ENCODE measurements at places on chromosomes 4 and X.

GRCh38 chr4:174929346-174929745 lies 11.2 kb downstream of the ADAM29 start:
- DNase-seq, result no peak

DNA sequence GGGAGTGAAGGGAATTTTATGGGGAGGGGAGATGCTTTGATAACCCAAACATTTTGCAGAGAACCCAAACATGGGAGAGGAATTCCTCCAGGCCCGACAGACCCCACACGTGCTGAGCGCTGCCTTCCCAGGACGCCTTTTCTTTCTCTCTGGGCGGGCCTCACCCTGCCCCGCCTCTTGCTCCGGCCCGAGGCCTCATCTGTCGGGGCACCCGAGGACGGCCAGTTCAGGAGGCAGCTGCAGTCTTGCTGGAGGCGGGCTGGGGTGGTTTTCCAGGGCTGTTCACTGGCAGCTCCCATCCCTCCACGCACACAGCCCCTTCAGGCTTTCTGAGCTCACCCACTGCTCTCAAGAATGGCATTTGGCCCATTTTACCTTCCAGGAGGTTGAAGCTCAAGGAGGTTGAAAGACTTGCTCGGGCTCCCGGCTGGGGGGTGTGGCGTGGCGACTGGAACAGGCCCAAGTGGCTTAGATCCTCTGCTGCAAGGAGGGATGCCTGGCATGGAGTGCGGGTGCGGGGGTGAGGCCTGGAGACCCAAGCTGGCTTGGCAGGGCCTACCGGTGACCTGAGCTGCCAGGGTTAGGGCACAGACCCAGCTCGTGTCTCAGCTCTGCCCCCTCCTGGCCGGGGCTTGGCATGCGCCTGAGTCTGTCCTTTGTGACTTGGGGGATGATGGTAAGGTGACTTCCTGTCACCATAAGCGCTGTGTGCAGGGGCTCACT lies 99.2 kb downstream of the PSAPL1 start:
- DNase-seq, result no peak

DNA sequence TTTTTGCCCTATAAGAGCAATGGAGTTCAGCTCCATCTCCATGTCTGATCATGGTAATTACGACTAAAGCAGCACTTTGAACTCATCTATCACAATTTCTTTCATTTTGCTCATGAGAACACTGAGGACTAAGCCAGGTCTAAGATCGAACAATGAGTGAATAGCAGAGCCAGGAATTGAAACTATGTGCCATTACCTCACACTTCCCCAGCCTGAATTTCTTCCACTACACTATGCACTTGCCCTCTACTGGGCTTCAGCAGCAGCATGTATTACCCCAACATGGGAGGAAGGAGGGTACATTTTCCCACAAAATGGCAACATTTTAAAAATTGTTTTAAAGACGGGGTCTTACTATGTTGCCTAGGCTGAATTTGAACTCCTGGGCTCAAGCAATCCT lies 274.7 kb upstream of the FGF13 start:
- DNase-seq, result no peak

DNA sequence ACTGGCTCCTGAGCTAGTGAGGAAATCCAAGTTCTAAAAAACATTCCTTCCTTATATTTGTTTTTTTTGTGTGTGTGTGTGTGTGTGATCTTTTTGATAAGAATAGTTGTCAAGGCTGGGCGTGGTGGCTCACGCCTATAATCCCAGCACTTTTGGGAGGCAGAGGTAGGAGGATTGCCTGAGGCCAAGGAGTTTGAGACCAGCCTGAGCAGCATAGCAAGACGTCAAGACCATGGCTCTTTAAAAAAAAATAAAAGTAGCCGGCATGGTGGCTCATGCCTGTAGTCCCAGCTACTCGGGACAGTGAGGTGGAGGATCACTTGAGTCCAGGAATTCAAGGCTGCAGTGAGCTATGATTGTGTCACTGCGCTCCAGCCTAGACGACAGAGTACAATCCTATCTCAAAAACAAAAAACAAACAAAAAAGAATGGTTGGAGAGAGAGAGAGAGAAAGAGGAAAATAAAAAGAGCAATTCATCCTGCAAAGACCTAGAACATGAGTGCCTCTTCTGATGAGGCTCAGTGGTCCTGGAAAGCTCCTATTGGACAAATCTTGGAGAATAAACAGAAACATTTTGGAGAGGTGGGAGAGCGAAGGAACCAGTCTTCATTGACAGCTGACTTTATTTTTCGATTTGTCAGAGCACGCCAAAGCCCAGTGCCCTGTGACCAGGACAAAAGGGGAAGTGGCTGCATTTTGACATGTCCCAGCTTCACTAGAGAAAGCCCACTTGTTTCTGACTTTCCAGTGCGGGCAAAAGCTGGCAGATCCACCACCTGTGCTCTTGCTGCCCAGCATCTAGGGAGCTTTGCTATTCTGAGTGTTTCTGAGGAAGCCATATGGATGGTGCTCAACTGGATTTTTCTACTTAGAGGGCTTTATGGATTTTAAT lies 244.7 kb downstream of the PALLD start:
- DNase-seq, result no peak

DNA sequence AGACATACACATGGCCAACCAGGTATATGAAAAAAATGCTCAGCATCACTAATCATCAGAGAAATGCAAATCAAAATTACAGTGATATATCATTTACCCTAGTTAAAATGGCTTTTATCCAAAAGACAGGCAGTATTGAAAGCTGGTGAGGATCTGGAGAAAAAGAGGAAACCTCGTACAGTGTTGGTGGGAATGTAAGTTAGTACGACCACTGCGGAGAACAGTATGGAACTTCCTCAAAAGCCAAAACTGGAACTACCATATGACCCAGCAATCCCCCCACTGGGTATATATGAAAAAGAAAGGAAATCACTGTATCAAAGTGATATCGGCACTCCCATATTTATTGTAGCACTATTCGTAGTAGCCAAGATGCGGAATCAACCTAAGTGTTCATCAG lies 23.4 kb downstream of the ABHD18 start:
- DNase-seq, result no peak

DNA sequence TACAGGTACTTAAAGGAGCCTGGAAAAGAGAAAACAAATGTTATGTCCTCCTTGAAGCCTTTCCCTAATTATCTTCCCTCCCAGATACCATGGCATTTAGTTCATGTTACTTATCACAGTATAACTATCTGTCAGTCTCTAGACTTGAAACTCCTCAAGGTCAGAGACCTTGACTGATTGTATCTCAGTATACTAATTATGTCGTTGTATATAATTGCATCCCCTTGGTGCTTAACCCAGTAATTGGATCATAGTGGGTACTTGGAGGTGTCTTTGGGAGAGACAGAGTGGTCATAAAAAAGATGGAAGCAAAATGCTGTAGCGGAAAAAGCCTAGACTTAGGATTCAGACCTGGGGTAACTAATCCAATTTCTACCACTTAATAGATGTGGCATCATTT lies 8.1 kb downstream of the IGBP1 start:
- no peak for DNase-seq

DNA sequence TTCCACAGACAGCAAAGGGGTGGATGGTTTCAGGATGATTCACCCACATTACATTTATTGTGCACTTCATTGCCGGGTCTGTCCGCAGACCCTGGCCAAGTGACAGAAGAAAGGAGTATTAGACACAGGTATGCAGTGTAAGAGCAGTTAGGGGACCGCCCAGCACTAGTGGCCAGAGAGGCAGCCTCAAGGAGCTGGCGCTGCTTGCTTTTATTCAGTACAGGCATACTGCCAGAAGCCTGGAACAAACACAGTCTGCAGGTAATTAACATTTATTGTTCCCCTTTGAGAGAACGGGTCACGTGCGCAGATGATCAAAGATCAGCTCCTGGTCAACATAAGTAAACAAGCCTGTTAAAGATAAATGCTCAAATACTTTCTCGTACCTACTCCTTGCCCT lies 1639.0 kb upstream of the IGFBP7 start:
- DNase-seq, result no peak

DNA sequence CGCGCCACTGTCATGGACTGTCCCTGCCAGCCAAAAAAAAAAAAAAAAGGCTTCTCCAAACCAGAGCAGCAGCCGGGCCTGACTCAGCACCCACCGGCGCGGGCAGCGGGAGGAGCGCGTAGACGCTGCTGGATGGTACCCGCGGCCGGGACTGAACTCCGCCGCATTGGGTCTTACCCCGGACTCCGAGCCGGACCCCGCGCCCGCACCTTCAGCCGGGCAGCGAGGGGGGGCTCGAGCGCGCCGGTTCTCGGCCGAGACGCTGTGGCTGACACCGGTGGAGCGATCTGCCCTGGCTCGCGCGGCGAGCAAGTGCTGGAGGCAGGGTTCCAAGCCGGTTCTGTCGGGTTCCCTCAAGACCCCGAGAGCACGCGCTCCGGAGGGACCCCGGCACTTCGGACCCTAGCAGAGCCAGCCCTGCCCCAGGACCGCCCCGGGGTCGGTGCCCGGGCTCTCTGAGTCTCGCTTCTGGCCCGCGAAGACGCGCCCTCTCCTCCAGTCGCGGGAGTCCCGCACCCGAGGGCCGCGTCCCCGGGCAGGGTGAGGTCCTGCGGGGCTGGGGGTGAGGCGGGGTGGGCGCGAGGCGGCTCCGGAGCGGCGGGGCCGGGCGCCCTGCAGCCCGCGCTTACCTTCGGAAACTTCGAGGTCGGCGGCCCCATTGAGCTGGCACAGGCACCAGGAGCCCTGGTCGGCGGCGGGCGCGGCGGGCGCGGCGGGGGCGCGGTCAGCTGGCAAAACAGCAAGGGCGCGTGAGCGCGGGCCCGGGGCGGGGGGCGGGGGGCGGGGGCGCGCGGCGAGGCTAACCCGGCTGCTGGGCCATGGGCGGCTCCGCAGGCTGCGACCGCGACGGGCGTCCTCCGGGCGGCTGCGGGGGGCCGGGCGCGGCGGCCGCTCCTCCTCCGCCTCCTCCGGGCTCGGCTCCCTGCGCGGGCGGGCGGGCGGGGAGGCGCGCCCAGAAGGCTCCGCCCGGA lies 11.8 kb upstream of the MAN2B2 start:
- no peak for DNase-seq

GRCh38 chr4:10656420-10656819 lies 28.1 kb downstream of the CLNK start:
- no peak for DNase-seq

- DNase-seq, result no peak
These were observed 696 bp upstream of the FLNA start for GRCh38 chrX:154375156-154375504.

DNA sequence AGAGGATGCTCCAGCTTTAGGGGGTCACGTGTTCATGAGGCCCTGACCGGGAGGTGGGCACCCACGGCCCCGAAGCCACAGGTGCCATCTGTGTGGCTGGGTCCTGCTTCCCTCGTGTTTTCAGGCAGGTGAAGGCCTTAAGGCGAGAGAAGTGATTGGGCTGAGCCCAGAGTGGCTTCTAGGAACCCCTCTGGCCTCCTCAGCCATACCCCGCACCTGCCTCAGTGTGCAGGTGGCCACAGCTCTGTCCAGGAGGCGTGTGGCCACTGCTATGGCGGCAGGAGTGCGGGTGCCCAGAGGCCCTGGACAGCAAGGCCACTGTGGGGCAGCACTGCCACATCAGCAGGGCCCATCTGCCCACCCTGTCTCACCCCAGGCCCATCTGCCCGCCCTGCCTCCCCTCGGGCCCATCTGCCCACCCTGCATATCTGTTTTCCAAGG lies 25.0 kb downstream of the NKX1-1 start:
- DNase-seq, result no peak

GRCh38 chrX:140229191-140229590 lies 263.9 kb upstream of the CXorf66 start:
- no peak for DNase-seq

- no peak for DNase-seq
These were observed 82.0 kb downstream of the GPC4 start for GRCh38 chrX:133333154-133333750.

GRCh38 chr4:177051473-177052060 lies 258.1 kb upstream of the NEIL3 start:
- DNase-seq, result no peak

DNA sequence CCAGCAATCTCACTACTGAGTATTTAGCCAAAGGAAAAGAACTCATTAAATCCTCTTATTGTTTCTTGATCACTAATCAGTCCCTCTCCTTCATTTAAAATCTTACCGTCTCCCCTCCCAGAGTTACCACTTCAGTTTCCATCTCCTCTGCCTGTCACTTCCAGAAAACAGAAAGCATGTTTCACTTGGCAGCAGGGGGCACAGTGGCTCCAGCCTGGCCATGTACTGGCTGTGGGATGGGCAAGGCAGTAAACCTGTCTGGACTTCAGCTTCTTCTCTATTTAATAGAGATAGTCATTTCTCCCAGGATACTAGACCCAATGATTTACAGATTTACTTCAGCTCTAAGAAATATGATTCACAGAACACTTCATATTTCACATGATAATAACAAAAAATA lies 63.2 kb downstream of the CD40LG start:
- peak; percentile 24 for DNase-seq

- no peak for DNase-seq
These were observed 193.1 kb upstream of the GPC4 start for GRCh38 chrX:133608406-133608805.

DNA sequence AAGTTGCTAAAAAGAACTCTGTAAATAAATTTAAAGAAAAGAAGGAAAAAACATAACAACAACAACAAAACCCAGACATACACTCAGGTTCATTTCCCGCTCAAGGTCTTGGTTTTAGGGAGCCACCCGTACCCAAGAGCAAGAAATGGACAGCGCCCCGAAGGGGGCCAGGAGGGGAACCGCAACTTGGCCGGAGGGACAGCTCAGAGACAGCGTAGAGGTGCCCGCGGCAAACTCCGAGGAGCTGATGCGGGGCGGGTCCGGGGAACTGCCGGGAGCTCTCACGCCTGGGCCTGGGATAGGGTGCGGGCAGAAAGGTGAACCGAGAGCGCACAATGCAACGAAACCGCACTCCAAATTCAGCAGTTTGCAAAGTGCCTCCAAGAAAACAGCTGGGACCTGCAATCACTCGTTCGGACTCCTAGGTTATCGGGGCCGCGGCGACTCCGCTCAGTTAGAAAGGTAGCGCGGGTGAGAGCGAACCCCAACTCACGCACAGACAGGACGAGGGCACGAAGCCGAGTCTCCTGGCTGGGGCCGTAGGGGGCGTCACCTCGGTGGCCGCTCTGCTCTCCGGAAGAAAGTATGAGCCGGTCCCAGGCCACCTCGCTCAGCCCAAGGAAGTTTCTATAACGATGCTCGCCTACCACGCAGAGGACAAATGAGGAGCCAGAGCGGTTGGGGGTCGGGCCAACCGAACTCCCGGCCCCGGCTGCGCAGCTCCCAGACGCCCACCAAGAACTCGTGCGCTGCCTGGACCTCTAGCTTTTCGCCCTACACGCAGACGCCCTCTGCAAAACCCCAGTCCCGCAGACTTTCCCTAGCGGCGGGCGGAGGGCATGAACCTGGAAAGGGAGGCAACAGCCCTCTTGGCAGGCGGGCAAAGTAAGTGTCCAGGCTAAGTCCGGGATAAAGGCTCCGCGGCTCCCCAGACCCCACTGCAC lies 1.4 kb downstream of the NDNF start:
- DNase-seq, result no peak

- DNase-seq, result no peak
These were observed 60.2 kb upstream of the VCX3B start for GRCh38 chrX:8404471-8404870.

DNA sequence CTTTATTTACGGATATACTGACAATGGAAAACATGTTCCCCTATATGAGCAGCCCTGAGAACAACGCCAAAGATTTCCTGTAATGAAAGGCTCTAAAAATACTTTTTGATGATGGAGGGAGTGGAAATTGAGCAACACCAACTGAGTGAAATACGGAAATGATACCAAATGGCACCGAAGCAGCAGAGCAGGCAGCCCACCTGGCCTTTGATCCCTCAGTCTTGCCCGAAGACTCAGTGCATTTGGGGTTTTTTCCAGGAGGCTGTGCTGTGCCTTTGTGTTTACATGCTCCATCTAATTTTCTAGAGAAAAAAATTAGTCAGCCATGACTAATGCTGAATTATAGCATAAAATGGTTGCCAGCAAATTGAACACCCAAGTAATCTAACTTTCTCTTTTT lies 169.9 kb upstream of the RBPJ start:
- no peak for DNase-seq

Data from NCI-H2107 (cell line).